ENCODE measurements at places on chromosomes 5 and 9.

- DNase-seq = no peak
These were observed 6.5 kb downstream of the CTNND2 start for GRCh38 chr5:11897781-11898180.

GRCh38 chr5:81717226-81717625 lies 33.7 kb downstream of the SSBP2 start:
- DNase-seq = no peak

- no peak for DNase-seq
These were observed 74.6 kb downstream of the NPR3 start for GRCh38 chr5:32785611-32786254.

DNA sequence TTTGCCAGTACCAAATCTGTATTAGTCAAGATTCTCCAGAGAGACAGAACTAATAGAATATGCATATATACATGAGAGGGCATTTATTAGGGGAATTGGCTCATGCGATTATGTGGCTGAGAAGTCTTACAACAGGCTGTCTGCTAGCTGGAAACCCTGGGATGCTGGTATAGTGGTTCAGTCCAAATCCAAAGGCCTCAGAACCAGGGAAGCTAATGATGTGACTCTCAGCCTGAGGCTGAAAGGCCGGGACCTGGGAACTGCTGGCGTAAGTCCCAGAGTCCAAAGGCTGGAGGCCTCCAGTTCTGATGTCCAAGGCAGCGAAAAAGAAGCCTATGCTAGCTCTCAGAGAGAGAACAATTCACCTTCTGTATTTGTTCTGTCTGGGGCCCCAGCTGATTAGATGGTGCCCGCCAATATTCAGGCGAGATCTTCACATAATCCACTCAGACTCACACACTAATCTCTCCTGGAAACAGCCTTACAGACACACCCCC lies 84.1 kb downstream of the KIAA1958 start:
- DNase-seq = peak; percentile 73

GRCh38 chr5:144691936-144692335 lies 521.3 kb downstream of the KCTD16 start:
- DNase-seq = no peak

GRCh38 chr9:126722922-126723806 lies 81.7 kb upstream of the ZBTB43 start:
- peak; percentile 78 for DNase-seq
